ENCODE measurements at places on chromosomes 3 and 15.

- no peak for DNase-seq
Observed at GRCh38 chr3:119173325-119173724, at the start of gene UPK1B. Gene UPK1B (plus strand): TSS chr3:119173598. CDS start chr3:119186742, 13,144 bp downstream.

GRCh38 chr3:38655708-38656300, 6.3 kb upstream of the SCN5A start:
- DNase-seq, result no peak

DNA sequence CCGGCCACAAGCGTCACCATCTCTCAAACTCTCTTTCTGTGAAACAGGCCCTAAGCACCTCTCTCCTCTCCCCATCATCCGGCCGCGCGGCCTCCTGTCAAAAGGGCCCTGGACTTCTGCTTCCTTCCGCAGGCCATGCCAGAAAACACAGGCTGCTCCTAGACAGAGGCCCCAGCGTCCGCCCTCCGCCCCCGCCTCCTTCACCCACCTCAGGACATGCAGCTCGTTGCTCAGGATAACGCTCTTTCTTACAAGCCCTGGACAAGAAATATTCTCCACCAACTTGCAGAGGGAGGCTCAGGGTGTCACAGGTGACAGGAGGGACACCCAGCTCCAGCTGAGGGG, 212.0 kb downstream of the XXYLT1 start:
- DNase-seq, result no peak

- DNase-seq, result no peak
Observed at GRCh38 chr3:14524311-14524711, 15.8 kb downstream of the GRIP2 start.

GRCh38 chr15:37112971-37113670, 12.8 kb upstream of the MEIS2 start:
- no peak for DNase-seq

DNA sequence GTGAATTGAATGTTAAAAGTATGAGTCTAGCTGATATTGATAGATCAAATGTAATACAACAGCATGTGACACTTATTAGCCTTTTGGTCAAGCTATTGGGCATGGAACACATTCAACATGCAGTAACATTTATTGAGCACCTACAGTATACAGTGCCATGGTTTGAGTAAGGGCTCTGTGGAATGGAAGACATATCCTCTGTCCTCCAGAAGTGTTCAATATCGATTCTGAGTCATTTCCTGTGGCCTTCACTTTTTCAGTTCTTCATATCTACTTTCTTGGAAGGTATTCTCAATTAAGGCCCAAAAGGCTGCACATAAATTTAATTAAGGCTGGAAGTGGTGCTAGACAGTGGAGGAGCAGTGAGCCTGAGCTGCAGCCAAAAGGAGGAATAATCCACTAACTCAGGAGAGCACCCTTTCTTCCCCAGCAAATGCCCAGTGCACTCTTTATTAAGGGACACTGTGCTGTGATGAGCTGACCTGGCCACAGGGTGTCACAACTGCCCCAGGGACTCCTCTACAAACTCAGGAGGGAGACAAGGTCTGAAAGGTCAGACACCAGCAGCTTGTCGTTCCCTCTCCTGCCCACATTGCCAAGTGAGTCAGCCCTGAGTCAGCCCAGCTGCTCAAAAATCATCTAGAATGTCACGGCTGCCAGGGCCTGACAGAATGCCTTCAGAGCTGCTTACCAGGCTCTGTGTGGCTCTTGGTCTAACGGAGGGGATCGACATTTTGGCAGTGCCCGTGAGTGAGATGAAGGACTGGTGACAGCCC, 544.8 kb downstream of the AGBL1 start:
- DNase-seq, result peak; percentile 37

DNA sequence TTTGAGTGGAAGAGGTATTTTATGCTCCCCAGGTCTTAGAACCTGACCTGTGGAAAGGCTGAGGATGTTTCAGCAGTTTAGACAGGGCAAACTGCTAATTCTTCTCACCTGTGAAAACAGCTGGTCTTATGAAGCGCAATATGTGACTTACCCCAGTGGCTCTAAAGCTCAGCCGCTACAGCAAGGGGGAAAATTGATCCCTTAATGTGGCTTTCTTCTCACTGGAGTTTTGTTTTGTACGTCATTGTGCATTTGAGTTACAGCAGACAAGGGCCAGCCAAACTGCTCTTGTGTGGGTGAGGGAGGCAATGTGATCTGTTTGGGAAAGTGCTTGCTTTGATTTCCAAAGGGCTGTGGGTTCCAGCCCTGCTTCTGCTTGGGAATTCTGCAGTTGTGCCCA, 293.4 kb upstream of the LRRFIP2 start:
- no peak for DNase-seq

DNA sequence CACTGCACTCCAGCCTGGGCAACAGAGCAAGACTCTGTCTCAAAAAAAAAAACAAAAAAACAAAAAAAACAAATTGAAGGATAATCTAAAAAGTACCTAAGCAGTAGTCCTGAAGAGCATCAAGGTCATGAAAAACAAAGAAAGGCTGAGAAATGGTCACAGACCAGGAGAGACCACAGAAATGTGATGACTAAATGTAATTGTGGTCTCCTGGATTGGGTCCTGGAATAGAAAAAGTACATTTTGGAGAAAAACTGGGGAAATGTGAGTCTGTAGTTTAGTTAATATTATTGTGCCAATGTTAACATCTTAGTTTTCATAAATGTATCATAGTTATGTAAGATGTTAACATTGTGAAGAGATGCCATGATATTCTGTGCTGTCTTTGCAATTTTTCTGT, 267.5 kb upstream of the NR2E3 start:
- DNase-seq, result no peak

- no peak for DNase-seq
Observed at GRCh38 chr3:10982782-10983181, 9.8 kb upstream of the SLC6A1 start.

- no peak for DNase-seq
Observed at GRCh38 chr3:81268526-81268925, 492.9 kb downstream of the GBE1 start.

DNA sequence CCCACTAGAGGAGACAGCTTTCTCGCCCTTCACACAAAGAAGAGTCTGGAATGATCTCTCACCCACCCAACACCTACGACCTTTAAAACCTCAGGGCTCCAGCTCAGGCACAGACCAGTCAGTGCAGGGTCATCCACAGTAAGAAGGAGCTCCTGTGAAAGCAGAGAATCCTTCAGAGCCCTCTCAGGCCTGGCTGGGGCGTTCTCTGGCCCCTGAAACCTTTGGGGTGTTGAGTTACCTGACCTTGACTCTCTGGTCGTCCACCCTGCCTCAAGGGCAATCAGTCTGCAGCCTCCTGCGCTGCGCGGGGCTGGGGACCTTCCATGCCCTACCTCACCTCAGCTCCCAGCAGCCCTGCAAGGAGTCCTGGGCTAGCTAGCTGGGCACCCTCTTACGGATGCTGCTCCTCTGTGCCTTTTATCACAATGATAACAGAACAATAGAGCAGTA, 106.2 kb downstream of the ADCY5 start:
- DNase-seq, result no peak

GRCh38 chr3:138877226-138877625, 42.5 kb upstream of the PIK3CB start:
- no peak for DNase-seq

GRCh38 chr15:61830536-61831330, 229.5 kb downstream of the VPS13C start:
- no peak for DNase-seq

- DNase-seq, result peak; percentile 94
Observed at GRCh38 chr3:30511524-30512251, 94.7 kb upstream of the TGFBR2 start.

GRCh38 chr15:101043911-101044624, 124.9 kb downstream of the LRRK1 start:
- no peak for DNase-seq

DNA sequence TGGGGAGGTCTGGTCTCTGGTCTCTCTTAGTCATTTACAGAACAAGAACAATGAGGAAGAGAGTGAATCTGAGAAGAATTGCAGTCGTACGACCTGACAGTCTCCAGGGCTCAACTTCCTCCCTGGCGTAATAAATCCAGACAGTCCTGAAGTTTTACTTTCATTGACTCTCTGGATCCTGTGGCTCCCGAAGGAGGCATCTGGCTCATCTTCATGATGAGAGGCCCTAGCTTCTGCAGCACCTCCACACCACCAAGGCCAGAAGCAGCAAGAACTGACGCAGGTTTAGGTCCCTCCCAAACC, 11.8 kb upstream of the CYFIP1 start:
- no peak for DNase-seq

GRCh38 chr3:147361454-147362420, 44.6 kb downstream of the ZIC4 start:
- no peak for DNase-seq

GRCh38 chr3:188712248-188712924, 459.4 kb upstream of the TPRG1 start:
- DNase-seq, result peak; percentile 53

DNA sequence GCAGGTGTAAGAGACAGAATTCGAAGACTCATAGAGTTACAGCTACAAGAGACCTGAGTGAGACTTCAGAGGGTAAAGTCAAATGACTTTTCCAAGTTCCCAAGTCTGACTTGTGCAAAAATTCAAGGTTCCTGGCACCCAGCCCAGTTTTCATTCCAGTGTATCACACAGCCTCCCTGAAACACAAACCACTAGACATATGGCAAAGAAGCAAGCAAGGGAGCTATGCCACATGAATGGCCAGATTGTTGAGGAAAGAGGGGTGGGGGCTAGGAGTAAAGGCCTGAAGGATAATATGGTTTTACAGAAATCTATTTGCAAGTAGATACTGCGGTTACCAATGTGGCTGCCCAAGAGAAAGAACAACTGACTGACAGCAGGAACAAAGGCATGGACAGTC, 301.2 kb downstream of the MECOM start:
- DNase-seq, result no peak

DNA sequence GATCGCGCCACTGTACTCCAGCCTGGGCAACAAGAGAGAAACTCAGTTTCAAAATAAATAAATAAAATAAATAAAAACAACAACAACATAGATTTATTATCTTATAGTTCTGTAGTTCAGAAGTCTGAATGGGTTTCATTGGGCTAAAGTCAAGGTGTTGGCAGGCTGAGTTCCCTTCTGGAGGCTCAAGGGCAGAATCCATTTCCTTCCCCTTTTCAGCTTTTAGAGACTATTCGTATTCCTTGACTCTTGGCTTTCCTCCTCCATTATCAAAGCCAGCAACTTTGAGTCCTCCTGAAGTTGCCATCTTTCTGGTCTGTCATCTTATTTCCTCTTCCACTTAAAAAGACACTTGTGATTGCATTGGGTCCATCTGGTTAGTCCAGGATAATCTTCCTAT, 12.1 kb downstream of the BLM start:
- DNase-seq, result no peak

- DNase-seq, result peak; percentile 81
Observed at GRCh38 chr3:186057594-186057993, 51.3 kb downstream of the ETV5 start.

DNA sequence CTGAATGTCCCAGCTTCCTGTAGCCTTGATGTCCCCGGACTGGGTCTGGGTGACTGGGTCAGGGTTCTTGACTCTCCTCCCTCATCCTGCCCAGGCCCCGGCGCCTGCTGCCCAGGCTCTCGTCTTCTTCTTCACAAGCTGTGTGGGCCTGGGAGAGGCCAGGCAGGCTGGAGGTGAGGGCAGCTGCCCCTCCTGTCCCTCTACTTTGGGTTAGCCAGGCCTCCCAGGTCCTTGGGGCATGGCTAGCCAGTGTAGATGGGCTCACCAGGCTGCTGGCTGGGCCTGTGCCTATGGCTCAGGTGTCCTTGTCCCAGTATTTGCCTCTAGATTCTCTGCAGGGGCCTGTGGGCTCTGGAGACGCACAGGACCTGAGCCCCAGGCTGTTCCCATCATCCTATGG, 31.8 kb downstream of the TKT start:
- no peak for DNase-seq

GRCh38 chr15:66115568-66116206, 137.9 kb downstream of the MEGF11 start:
- no peak for DNase-seq

GRCh38 chr3:132418916-132419315, 1.6 kb downstream of the DNAJC13 start:
- no peak for DNase-seq

- DNase-seq, result no peak
Observed at GRCh38 chr3:129599073-129599472, 7.4 kb downstream of the PLXND1 start.

- DNase-seq, result no peak
Observed at GRCh38 chr15:98876451-98877369, 130.9 kb downstream of the PGPEP1L start.

DNA sequence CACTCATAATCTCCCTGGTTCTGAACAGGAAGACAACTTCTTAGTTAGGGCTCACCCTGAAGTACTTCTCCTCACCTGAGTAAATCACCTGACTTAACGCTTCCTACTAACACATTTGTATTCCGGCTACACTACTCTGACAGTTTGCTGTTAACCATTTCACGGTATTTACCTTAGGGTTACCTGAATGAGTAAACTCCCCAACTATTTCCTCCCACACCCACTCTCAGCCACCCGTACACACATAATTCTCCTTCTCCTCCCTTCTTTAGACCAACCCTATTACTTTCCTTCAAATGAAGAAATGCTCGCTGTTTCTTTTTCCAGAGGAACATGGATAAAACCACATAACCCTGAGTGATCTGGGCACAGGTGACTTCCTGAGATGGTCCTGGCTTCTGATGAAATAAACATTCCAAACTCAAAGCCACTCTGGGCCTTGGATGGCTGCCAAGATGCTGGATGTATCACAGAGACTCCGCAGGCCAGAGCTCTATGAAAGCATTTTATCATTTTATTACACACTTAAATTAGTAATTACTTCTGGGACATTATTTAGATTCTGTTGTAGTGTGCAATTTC, 183.6 kb upstream of the ATP11B start:
- DNase-seq, result no peak

DNA sequence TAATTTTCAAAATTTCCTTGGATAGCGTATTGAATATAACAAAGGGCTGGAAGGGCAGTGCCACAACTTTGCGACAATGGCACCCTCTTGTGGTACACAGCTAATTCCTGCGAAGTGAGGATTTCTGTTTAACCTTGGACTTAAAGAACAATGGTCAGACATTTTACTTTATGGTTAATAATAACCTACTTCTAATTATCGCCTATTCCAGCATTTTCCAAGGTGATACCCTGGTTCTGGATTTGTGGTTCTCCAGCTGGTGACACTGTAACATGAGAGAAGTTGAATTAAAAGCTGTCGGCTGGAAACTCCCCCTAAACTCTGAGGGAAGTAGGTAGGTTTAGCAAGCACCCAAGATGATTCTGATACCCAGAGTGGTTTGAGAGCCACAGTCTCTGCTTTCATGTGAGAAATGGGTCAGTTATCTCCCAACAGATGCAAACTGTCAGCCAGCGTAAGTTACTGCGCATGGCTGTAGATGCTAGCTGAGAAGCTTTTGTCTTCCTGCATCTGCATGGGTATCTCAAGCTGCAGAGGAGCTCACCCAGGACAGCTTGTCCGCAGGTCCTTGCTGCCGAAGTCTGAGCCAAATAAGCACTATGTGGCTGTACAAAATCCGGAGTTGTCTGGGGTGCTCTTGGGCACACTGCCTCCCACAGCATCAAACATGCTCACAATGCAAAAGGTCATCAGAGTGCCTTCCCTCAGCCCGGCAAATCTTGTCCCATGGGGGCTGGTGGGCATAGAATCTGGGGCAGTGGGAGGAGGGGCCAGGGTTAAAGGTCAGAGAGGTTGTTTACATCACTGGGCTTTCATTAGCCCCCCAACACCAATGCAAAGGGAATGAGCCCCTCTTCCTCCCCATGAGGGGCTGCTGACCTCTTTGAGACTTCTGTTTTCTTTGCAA, 6.6 kb upstream of the CHSY1 start:
- no peak for DNase-seq

- no peak for DNase-seq
Observed at GRCh38 chr3:74217467-74217866, 397.0 kb downstream of the CNTN3 start.
